ENCODE measurements at places on chromosomes 2 and 18.

DNA sequence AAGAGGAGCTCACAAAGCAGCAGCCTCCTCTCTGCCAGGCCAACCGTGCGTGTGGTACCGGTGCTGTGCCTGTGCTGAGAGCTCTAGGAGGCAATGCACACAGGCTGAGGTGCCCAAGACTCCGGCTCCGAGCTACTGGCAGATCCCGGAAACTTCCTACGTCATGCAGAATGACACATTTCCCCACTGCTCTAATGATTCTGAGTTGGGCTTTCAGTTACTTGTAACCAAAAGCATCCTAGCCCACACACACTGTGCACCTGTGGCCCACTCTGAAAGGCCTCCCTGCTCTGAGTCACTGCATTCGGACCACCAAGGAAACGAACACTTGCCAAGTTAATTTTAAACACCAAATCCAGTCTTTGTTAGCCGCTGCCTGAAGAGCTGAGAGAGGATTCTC lies 9.3 kb upstream of the RNU4ATAC start:
- DNase-seq = no peak

GRCh38 chr2:196635156-196635555 lies 4.4 kb upstream of the CCDC150 start:
- no peak for DNase-seq

GRCh38 chr2:154306266-154306970 lies 392.1 kb upstream of the KCNJ3 start:
- DNase-seq = no peak

DNA sequence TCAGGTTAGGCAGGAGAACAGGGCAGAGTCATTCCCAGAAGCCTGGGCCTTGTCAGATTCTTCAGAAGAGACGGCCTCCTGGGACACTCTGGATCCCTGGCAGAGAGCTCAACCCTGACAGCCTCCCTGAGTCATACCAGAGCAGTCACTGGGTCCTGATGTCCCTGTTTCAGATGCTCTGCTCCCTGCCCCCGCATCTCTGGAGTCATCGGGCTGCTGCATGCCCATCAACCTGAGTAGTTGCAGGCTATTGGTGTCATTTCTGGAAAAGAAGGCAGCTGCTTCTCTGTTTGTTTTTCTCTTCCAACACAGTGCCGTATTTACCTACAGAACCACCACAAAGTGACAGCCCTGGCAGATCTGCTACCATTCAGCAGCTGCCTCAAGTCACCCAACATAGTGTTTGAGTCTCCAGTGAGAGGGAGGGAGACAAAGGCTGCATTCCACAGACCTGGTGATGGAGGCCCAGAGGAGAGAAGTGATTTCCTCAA lies 145.1 kb downstream of the B3GNT2 start:
- DNase-seq = no peak

GRCh38 chr2:24132543-24132942 lies 9.3 kb downstream of the FAM228B start:
- no peak for DNase-seq

GRCh38 chr18:1075322-1075721 lies 170.7 kb downstream of the ADCYAP1 start:
- no peak for DNase-seq

GRCh38 chr2:31055938-31056337 lies 82.3 kb downstream of the GALNT14 start:
- DNase-seq = no peak

DNA sequence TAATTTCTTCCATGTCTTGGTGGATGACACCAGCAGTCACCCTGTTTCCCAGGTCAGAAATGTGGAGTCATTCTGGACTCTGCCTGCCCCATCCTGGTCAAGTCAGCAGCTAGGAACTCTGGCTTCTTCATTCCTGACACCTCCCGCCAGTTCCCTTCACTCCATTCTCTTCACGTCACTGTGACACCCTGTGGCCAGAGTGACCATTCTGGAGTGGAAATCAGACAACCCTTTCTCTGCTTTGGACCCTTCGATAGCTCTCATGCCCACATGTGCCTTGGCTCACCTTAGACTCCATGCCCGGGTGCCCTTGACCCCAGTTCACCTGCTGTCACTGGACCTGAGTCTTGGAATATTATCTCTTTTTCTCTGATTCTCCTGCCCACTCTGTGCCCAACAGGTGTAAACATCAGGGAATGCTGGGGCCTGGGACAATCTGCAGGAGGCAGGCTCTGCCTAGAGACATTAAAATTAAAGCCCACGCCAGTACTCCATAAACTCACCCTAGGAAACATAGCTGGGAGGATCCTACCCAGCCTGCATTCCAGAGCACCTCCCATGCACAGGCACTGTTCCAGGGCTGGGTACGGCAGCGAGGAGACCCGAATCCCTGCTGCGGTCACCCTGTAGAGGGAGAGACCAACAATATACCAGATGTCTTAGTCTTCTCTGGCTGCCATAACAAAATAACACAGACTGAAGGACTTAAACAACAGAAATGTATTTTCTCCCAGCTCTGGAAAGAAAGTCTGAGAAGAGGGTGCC lies 41.1 kb upstream of the FAHD2A start:
- DNase-seq = no peak

DNA sequence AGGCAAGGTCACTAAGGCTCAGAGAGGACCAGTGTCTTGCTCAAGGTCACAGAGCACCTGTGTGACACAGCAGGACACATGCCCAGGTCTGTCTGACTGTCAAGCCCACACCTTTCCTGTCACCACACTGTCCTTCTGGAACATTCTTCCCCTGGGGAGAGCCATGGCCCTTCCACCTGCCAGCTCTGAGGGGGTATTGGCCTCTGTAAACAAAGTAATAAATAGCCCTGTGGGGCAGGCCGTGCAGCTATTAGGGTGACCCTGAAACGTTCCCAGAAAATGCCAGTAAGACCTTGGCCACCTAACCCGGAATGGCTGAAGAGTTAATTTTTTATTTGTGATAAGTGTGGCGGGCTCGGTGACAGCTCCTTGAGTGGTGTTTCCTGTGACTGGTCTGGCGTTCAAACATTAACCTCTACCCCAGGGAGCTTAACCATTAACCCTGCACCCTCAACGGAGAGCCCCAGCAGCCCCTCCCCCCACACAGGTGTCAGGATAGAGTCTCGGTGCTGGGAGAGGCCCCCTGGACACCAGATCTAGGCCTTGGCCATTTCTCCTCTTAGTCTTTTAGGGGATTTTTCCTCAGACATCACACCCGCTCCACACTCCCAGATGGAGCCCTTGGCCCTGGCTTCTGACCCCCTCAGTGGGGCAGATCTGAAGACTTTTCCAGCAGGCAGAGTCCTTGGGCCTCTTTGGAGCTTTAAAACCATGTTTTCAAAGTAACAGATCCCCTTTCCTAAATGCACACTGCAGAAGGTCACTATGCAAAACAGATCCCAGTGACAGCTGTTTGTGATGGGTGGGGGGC lies 36.6 kb downstream of the SCTR start:
- no peak for DNase-seq

GRCh38 chr2:46493241-46493970 lies 14.0 kb downstream of the TMEM247 start:
- DNase-seq = peak; percentile 24

- no peak for DNase-seq
Measured at GRCh38 chr2:11680901-11681721, 11.1 kb upstream of the NTSR2 start.

GRCh38 chr2:239917125-239917956 lies 107.8 kb downstream of the NDUFA10 start:
- no peak for DNase-seq

- no peak for DNase-seq
Measured at GRCh38 chr2:238704471-238705225, 143.2 kb upstream of the TWIST2 start.

- no peak for DNase-seq
Measured at GRCh38 chr2:141611176-141611571, 519.6 kb downstream of the LRP1B start.

- no peak for DNase-seq
Measured at GRCh38 chr2:196565106-196565765, 74.3 kb upstream of the CCDC150 start.

GRCh38 chr2:20620696-20621365 lies 30.1 kb downstream of the HS1BP3 start:
- no peak for DNase-seq

- no peak for DNase-seq
Measured at GRCh38 chr18:26711756-26712155, 153.8 kb downstream of the AQP4 start.

Measured in AG09309 (cell line).